Immature natural killer cell (primary cell): ENCODE measurements at places on chromosomes 12 and 14. TPM values are rescaled to one million over a fixed set of nuclear protein-coding genes. Genes with fewer than 3 reads are reported as not detected.

DNA sequence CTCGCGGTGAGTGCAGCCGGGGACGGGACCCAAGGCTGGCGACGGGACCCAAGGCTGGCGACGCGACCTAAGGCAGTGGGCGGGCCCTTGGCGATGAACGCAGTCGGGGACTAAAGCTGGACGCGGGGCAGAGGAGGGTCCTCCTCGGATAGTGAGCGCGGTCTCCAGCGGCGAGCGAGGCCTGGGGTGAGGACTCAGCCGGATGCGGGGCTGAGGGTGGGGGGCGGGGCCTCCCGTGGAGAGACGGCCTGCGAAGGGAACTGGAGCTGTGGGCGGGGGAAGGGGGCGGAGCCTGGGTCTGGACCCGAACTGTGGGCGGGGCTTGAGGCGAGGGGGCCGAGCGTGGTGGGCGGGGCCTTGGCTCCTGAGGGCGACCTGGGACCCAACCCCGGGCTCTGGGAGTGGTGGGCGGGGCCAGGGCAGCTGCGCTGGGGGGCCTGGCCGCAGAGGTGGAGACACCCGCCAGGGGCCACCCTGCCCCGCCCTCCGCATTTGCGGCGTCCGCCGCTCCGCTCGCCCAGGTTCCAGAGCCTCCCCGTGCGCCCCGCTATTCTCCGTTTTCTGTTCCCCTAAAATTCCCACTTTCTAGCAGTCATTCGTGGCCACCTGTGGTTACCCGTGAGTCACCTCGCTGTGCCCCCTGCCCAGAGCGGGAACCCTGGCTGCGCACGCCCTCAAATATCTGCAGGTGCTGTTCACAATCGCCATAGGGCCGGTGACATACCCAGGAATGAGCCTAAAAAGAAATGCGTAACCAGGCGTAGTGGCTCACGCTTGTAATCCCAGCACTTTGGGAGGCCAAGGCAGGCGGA, 508 bp upstream of the BRF1 start:
- DNase-seq: peak; percentile 96

DNA sequence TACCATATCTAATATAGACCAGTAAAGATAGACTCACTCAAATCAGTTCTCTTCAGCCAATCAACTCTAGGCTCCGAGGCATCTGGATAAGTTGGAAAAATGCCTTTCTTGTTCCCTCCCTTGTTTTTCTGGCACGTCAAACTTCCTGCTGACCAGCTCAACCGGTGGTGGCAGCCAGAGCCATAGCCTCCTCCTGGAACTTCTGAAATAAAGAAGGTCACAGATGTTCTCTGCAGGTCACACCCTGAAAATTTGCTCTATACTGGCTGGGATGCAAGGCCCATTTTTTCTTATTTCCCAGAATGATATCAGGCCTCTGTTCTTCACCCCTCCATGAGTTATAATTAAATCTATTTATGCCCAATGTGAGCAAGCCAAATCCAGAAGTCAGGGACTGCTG, 81.9 kb downstream of the BMP4 start:
- DNase-seq: no peak

CYP46A1 gene
- not detected for polyA plus RNA-seq

DNA sequence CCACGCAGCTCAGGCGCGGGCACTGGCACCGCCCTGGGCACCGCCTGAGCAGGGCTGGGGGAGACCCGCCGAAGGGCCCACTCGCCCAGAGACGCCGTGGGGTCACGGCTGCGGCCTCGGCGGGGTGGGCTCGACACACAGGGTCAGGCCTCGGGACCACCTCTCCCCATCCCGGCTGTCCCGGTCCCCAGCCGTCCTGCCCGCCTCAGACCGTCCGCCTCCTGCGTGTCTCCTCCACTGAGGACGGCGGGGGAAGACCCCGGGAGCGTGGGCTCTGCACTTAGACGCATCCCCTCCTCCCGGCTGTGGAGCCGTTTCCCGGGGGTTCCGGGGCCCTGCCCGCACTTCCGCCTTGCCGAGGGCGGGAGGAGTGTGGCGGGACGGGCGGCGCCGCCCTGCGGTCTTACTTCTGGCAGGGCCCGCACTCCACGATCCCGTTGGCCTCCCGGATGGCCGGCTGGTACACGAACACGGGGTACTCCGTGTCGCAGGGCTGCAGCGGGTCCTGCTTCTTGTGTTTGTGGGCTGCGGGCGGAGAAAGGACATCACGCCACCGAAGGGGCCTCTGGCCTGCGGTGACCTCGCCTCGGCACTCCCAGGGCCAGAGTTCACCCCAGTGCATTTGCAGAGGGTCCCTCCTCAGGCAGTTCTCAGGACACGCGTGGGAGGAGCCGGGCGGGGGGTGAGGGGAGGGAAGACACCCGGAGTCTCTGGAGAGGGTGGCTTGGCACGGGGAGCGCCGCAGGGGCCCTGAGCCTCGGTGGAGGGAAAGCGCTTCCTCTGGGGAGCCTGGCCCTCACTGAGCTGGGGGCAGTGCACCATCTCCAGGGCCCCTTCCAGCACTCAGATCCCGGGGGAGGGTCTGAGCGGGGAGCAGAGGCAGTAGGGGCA, 23.1 kb upstream of the LRTM2 start:
- peak; percentile 38 for DNase-seq

KRT81 gene
- polyA plus RNA-seq: 3.7 TPM

GRCh38 chr14:90804292-90805083, 11.7 kb downstream of the TTC7B start:
- DNase-seq: no peak

- no peak for DNase-seq
These were observed 135.5 kb downstream of the ANO2 start for GRCh38 chr12:5809586-5809985.
